ENCODE measurements at places on chromosomes 6 and 20.
A peak's percentile ranks its signal among the peaks of the same experiment; 100 is the strongest.

GRCh38 chr6:113805173-113805790, 51.9 kb upstream of the MARCKS start:
- DNase-seq, result no peak

GRCh38 chr6:160949531-160949930, 42.0 kb upstream of the MAP3K4 start:
- no peak for DNase-seq

DNA sequence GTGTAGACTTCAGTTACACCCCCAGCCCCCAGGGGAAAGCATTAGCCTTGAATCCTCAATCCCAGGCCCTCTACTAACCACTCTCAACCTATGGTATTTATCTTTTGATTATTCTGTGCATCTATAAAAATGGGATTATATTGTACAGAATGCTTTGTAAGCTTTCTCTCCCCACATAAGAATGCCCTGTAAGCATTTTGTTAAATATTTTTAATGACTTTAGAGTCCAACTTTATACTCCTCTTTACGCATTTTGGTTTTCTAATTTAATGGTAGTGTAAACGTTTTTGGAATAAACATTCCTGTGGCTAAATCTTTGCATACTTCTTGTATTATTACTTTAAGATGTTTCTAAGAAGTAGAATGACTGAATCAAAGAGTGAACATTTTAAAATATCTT, 35.4 kb downstream of the FBXO9 start:
- DNase-seq, result no peak

- DNase-seq, result no peak
These were observed 167.1 kb upstream of the FBXL4 start for GRCh38 chr6:99114769-99115406.

DNA sequence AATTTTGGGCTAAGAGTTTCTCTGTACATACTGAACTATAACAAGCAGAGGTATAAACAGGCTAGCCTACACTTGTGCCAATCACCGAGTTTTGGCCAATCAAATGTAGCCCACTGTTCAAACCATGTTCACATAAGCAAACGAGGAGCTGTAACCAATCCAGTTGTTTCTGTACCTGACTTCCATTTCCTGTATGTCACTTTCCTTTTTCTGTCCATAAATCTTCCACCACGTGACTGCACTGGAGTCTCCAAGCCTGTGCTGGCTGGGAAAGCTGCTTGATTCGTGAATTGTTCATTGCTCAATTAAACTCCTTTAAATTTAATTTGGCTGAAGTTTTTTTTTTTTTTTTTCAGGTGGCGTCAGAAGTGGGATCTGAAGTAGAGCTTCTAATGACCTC, 332.9 kb downstream of the RNF144B start:
- no peak for DNase-seq

DNA sequence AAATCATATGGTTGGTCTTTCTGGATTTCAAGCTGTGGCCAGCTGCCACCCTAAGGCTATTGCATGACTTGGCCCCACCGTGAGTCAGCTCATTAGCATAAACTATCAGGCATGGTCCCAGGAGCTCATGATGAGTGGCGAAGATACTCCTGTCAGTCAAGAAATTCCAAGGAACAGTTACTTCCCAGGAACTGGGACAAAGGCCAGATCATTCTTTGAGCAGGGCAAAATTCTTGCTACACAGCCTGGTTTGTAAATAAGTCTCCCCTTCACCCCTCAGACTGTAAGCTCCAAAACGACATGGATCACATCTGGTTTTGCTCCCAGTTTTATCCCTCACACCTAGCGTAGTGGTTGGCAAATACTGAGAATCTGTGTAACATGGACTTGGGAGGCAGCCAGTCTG, 33.0 kb upstream of the KIAA1586 start:
- peak; percentile 13 for DNase-seq

- peak; percentile 90 for DNase-seq
These were observed 223.6 kb upstream of the CITED2 start for GRCh38 chr6:139597771-139598755.

- no peak for DNase-seq
These were observed 206.6 kb downstream of the TFAP2B start for GRCh38 chr6:51025082-51025777.

GRCh38 chr6:96520171-96521115, 1.2 kb upstream of the UFL1 start:
- peak; percentile 64 for DNase-seq
